ENCODE measurements at places on chromosomes 5 and 9.

- no peak for DNase-seq
Observed at GRCh38 chr5:15787681-15788080, 287.7 kb downstream of the FBXL7 start.

GRCh38 chr5:139155333-139155732 is 42.8 kb downstream of the SIL1 start:
- no peak for DNase-seq

GRCh38 chr5:6252581-6252980 is 125.8 kb downstream of the MED10 start:
- no peak for DNase-seq

DNA sequence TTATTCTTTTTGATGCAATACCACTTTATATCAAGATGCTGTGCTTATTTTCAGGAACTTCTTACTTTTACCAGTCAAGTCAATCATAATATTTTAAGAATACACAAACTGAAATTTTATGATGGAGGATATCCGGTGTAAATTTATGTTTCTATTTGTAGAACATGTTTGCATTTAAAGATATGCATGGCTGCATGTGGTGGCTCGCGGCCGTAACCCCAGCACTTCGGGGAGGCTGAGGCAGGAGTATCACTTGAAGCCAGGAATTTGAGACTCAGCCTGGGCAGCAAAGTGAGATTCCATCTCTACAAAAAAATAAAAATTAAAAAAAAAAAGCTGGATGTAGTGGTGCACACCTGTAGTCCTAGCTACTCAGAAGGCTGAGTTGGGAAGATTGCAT is 73.5 kb upstream of the ALDH1A1 start:
- no peak for DNase-seq

DNA sequence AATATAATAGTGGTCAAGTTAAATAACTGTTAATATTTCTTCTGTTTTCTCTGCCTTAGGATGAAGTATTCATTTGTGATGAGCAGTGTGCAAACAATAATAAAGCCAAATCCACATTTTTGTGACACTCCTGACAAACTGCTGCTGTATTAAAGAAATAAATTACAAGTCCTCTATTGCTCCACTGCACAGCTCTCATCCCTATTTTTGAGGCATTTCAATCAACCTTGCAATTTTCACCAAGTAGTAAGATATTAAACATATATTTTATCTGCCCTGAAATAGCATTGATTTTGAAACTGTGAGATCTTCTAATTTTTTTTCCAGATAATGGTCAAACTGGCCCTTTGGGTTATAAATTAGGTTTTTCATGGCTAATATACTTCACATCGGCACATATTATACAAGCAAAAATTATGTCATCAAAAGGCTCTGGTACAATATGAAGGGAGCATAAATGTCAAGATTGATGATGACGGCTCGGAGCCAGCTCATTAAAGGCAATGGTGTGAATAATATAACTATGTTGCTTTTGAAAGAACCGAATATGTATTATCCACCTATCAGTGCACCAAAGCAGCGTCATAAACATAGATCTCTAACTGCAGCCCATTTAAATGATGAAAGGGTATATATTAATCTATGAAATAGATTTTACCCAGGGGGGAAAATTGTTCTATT is 764.9 kb downstream of the DNAH5 start:
- no peak for DNase-seq

- DNase-seq, result no peak
Observed at GRCh38 chr5:42268630-42269029, 154.6 kb upstream of the GHR start.

DNA sequence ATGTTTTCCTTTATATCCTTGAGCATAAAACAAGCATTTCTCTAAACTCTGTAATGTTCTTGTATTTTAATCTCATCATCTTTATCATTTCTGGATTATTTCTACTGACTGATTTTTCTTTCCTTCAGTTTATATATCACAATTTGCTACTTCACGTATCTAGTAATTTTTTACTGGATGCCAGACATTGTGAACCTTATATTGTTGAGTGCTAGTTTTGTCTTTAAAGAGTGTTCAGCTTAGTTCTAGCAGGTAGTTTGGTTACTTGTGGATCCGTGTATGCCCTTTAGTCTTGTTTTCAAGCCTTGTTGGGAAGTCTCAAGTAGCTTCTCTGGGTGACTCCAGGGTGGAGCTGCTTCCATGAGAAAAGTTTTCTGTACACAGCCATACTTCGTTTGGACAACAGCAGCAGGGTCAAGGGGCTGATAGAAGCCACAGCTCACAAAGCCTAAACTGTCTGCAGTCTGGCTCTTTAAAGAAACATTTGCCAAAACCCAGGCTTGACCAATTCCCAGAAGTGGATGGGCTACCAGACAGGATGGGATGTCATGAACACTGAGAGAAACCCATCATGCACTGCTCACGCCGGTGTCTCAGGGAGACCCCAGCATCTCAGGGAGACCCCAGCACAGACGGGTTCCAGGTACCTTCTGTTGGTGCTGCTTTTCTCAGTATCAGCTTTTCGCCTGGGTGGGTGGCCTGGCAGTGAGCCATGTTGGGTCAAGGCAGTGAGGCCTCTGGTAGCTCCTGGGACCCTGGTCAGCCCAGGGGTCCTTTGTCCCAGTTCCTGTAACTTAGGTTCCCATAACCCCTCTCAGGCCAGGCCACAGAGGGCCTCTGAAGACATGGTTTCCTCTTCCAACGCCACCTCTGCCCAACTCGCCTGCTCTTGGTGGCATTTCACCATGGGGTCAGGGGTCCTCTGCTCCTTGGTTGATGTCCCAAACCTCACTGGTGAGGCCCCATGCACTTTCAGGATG is 29.1 kb downstream of the TRIP13 start:
- DNase-seq, result no peak

DNA sequence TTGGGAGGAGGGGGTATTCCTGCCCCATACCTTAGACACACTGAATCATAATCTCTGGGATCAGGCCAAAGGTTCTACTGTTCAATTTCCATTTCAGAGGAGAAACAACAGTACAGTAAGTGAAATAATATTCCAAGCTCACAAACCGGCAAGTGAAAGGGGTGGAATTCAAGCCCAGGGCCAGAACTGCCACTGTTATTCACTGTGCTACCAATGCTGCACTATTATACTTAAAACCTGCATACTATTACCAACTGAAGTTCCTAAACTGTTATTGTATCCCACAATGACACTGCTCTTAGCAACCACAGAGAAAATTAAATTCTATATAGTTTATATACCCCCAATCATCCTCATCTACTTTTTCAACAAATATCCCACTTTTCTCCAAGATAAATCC is 24.6 kb downstream of the SSBP2 start:
- DNase-seq, result no peak

- no peak for DNase-seq
Observed at GRCh38 chr5:77984587-77984986, 208.4 kb upstream of the TBCA start.

DNA sequence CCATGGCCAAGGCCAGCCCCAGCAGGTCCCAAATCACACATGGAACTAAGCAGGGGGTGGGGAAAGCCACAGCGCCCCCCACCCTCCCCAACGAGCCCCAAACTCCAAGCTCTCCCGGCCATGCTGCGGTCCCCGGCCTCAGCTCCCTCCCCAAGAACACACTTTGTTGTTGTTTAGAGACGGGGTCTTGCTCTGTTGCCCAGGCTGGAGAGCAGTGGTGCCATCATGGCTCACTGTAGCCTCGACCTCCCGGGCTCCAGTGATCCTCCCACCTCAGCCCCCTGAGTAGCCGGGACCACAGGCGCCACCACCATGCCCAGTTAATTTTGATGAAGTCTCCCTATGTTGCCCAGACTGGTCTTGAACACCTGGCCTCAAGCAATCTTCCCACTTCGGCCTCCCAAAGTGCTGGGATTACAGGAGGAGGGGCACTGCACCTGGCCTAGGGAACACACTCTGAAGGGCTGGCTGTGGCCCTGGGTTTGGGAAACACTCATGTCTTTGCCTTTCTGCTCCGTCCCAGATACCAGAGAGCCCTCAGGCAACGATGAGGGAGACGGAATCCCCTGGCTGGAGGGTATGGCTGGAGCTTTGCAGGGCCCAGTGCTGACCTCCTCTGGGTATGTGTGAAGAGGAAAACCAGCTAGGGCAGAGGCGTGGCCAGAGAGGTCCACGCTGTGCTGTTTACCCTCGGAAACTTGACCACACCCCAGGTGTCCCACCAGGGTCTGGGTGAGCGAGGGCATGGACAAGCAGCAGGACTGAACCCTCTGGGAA is 53.2 kb upstream of the UBAC1 start:
- no peak for DNase-seq

- no peak for DNase-seq
Observed at GRCh38 chr5:129474544-129474943, 14.4 kb downstream of the ADAMTS19 start.

GRCh38 chr5:97106216-97106581 is 36.2 kb downstream of the LIX1 start:
- DNase-seq, result no peak

DNA sequence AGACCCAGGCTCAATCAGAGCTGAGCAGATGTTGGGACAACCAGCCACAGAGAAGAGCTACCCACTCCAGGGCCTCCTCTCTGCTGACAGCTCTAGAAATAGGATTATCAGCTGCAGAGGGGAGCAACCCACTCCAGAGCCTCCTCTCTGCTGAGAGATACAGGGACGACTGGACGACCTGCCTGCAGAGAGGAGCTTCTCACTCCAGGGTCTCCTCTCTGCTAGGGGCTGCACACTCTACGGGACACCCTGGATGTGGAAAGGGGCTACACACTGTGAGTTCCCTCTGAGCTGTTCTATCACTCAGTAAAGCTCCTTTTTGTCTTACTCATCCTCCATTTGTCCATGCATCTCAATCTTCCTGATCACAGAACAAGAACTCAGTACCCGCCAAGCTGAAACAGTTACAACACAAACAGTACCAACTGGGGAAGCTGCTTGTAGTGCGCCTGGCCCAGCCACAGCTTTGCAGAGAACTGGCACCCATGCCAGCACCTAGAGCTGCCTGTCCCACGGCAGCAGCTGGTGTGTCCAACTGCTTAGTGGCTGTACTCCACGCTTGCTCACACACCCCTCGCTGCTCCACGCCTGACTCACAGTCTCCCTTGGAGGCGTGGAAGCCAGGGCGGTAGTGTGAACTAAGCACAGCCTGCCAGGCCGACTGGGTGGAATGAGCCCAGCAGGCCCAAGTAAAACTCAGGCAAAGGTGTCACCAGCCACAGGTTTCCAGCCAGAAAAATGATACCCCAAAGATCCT is 56.8 kb downstream of the PRELID2 start:
- no peak for DNase-seq

DNA sequence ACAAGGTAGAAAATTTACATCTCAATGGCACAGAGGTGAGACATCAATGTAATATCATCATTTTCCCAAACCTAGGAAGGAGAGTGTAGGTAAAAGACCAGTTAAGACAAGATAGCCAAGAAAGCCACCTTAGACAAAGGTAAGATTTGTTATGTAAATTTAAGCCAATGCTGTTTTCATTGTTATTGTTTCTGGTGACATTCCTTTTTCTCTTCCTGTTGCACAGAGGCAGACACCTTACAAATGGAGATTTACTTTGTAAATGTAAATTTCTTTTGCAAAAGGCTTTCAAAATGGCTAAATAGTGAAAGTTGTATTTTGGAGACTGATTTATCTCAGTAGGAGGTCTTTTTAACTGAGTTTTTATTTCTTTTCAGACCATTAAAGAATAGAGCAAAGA is 159.1 kb downstream of the YIPF5 start:
- no peak for DNase-seq

DNA sequence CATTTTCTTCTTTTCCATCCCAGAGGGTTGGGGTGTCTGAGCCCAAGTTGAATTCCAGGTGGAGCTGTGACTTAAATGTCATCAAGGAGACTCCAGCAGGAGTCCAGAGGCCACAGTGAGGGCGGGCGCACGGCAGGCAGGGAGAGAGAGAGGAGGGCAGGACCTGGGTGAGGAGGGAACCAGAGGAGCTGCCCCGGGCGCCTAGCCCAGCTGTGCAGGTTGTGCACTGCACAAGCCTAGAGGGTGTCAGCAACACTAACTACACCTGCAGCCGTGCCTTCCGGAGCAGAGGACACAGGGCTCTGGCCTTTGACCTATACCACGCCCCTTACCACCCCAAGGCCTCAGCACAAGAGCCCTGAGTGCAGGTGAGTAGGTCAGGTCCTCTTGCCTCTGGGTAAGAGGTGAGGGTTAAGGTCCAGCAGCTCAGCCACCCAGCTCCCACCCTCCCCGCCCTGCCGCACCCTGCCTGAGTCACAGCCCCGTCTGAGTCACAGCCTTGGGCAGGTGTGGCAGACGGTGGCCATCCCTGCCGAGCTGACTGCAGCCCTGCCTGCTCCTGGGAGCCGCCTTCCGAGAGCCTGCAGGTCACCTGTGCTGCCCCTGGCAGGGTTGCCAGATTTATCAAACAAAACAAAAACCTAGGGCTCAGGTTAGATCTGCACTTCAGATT is 6.4 kb upstream of the AGPAT2 start:
- no peak for DNase-seq

GRCh38 chr5:55485073-55485472 is 49.7 kb downstream of the PLPP1 start:
- no peak for DNase-seq

GRCh38 chr5:135891791-135892190 is 3.9 kb downstream of the IL9 start:
- DNase-seq, result no peak

GRCh38 chr5:131461742-131462141 is 173.3 kb downstream of the RAPGEF6 start:
- DNase-seq, result no peak

DNA sequence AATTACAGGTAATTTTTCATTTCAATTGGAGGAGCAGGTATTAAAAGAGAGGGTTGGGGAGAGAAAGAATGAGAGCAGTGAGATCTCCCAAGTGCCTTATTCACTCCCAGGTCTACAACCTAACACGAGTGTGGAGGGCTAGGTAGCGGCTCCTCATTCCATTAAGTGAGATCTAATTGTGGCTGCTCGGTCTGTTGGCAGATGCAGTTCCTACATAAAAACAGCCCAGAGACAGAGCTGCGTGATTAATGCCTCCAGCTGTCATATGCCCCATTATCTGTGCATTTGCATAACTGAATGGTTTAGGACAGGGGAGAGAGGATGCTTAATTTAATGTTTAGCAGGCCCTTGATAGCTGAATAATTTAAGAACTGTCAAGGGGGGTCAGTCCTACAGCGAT is 100.5 kb downstream of the PSAT1 start:
- DNase-seq, result no peak

DNA sequence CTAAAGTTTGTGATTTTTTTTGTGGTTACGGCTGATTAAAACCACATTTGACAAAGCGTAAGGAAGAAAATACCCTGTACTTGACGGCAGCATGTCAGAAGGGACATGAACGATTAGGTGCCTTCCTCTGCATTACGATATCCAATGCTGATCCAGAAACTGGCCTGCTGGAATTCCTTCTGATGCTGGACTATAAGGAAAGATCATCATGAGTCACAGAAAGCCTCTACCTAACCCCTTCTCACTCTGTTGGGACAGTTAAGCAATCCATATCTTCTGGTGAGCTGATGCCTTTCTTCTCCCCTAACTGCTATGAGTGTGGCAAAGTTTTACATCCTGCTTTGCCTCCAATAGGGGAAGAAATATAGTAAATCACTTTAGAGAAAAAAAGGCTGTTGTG is 78.4 kb upstream of the PAPPA start:
- DNase-seq, result no peak

- DNase-seq, result no peak
Observed at GRCh38 chr5:125190232-125191087, 444.0 kb upstream of the ZNF608 start.

- no peak for DNase-seq
Observed at GRCh38 chr9:93020151-93020550, 38.4 kb upstream of the SUSD3 start.

Data from activated T-helper 9 cell treated with anti-CD3 and anti-CD28 coated beads, Interleukin-2, amount 50 U/mL, for 16 hours (primary cell).